Activated B cell treated with CpG ODN at 0.5 μM for 24 hours (primary cell): ENCODE measurements at places on chromosomes 2 and 18.

DNA sequence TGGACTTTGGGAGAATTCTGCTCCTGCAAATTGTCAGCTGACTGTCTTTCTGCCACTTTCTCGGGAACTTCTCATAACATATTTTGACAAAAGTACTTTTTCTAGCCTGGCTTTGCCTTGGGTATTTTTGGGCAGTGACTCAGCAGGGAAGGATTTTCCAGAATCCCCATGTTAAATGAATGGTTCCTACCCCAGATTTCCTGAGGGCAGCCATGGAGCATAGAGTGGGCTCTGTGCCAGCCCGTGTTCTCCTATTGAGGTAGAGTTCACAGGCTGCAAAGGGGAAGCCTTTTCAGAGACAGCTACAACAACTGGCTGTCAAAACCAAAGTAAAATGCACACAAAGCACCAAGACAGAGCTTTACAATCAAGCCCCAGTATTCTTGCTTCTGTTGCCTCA is 59.8 kb downstream of the BMP10 start:
- H3K36me3 ChIP-seq: peaks cover 55% of the 10 kb centered on the region
- H3K4me1 ChIP-seq: peaks cover 62% of the 10 kb centered on the region
- H3K4me3 ChIP-seq: no peak overlapping the region
- H3K27ac ChIP-seq: peak overlapping the region; percentile 87
- no peaks in the 10 kb centered on the region for H3K27me3 ChIP-seq

DNA sequence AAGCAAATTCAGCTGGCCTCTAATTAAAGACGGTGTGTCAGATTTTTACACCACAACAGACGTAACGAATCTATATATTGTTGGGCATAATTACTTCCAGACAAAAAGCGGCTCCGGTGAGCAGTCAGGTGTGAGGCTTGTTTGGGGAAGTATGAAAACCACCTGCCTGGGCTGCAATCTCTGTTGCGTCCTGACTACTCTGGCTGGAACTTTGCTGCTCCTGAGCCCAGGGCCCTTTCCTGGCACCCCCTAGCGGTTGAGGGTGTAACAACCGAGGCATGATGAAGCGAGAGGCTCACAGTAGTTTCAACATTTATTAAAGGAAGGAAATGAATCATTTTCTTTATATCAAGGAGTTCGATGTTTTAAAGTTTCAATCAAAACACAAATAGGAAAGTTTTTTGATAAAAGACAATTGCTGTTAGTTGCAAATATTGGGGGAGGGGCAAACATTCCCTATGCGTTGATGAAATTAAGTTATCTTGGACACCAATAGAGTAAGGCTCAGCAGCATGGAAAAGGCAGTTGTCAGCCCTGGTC is 10.6 kb upstream of the ITGB6 start:
- peak; percentile 60 for DNase-seq
- no peak overlapping the region for H3K27ac ChIP-seq
- no peaks in the 10 kb centered on the region for H3K36me3 ChIP-seq
- no peak overlapping the region for H3K4me3 ChIP-seq
- H3K27me3 ChIP-seq: peaks cover 9% of the 10 kb centered on the region

- H3K4me3 ChIP-seq: no peak overlapping the region
- H3K27ac ChIP-seq: no peak overlapping the region
- H3K4me1 ChIP-seq: no peaks in the 10 kb centered on the region
- no peaks in the 10 kb centered on the region for H3K27me3 ChIP-seq
Measured at GRCh38 chr2:157831573-157832315, 44.4 kb downstream of the ACVR1 start.

- no peaks in the 10 kb centered on the region for H3K36me3 ChIP-seq
- no peak overlapping the region for H3K4me3 ChIP-seq
- H3K4me1 ChIP-seq: peaks cover 5% of the 10 kb centered on the region
- peak; percentile 9 for DNase-seq
- no peaks in the 10 kb centered on the region for H3K27me3 ChIP-seq
- H3K27ac ChIP-seq: no peak overlapping the region
Measured at GRCh38 chr18:48902023-48902855, 48.5 kb downstream of the SMAD7 start.

DNA sequence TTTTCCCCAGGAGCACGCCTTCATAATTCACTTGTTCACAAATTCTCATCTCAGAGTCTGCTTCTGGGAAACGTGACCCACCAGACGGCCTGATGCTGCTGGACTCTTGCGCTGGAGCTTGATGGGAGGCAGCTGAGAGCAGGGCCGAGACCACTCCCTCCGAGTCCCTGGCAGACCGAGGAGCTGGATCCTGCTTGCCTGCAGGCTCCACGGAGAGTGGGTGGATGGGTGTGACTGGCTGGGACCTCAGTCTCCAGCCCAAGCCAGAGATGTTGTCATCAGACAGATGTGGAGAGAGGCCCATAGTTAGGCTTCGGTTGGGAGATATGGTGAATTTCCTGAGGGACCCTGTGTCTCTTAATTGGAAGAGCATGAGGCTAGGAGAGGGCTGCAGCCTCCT is 76.4 kb downstream of the TSN start:
- no peak overlapping the region for H3K4me3 ChIP-seq
- H3K27me3 ChIP-seq: no peaks in the 10 kb centered on the region
- H3K4me1 ChIP-seq: no peaks in the 10 kb centered on the region
- no peaks in the 10 kb centered on the region for H3K36me3 ChIP-seq

- peaks cover 80% of the 10 kb centered on the region for H3K4me1 ChIP-seq
- no peak for DNase-seq
- H3K27me3 ChIP-seq: no peaks in the 10 kb centered on the region
- no peak overlapping the region for H3K4me3 ChIP-seq
Measured at GRCh38 chr2:134132490-134132857, 121.4 kb upstream of the MGAT5 start.

DNA sequence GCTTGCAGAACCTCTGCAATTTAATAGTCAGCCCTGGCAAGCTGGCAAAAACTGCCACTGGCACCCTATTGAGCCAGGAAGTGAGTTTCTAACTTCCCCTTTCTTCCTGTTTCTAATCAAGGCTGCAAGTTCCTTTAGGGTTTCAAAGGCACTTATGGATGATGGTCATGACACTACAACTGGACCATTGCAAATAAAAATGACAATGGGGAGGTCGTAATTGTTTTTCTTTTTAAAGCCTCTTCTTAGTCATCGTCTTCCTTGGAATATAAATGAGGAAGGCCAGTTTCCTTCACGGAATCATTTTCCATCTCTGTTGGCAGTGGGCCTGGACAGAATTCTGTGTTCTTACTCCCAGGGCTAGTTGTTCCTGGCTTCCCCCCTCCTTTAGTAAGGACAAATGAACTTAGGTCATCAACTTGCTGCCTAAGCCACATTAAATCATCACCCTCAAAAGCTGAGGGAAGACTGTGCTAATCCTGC is 35.8 kb downstream of the SH3RF3 start:
- H3K4me3 ChIP-seq: no peak overlapping the region
- H3K27ac ChIP-seq: no peak overlapping the region
- no peaks in the 10 kb centered on the region for H3K36me3 ChIP-seq
- no peak for DNase-seq
- H3K27me3 ChIP-seq: peaks cover 6% of the 10 kb centered on the region

- no peak for DNase-seq
- H3K27me3 ChIP-seq: no peaks in the 10 kb centered on the region
- no peak overlapping the region for H3K4me3 ChIP-seq
- no peak overlapping the region for H3K27ac ChIP-seq
- no peaks in the 10 kb centered on the region for H3K36me3 ChIP-seq
Measured at GRCh38 chr2:144935736-144936135, 415.8 kb upstream of the ZEB2 start.

DNA sequence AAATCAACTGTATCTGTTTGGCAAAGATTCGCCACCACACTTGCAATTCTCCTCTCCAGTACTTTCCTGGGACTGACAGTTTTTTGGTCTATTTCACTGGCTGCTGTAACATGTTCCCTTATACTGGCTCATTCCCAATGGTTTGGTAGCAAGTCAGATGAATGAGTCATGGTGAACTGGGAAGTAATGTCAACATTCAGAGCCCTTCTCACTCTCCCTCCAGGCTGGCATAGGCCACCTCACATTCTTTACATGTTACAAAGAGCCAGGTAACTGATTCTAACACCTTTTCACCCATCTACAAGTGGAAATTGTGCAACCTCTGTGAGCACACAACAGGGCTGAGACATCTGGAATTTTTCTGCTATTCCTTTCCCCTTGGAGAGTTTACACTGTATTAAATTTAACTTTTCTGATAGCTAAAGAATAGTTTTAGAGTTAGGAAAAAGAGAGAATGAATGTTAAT is 111.3 kb upstream of the TLK1 start:
- no peaks in the 10 kb centered on the region for H3K36me3 ChIP-seq
- H3K27ac ChIP-seq: no peak overlapping the region
- no peak overlapping the region for H3K4me3 ChIP-seq
- no peak for DNase-seq
- no peaks in the 10 kb centered on the region for H3K27me3 ChIP-seq

GRCh38 chr18:25345081-25345866 is 6.7 kb downstream of the ZNF521 start:
- H3K27ac ChIP-seq: no peak overlapping the region
- peaks cover 7% of the 10 kb centered on the region for H3K4me1 ChIP-seq
- H3K4me3 ChIP-seq: no peak overlapping the region

- H3K27me3 ChIP-seq: no peaks in the 10 kb centered on the region
- H3K27ac ChIP-seq: peak overlapping the region; percentile 38
- peaks cover 19% of the 10 kb centered on the region for H3K36me3 ChIP-seq
- DNase-seq: no peak
- no peak overlapping the region for H3K4me3 ChIP-seq
Measured at GRCh38 chr2:119864318-119864717, 104.6 kb downstream of the PTPN4 start.

DNA sequence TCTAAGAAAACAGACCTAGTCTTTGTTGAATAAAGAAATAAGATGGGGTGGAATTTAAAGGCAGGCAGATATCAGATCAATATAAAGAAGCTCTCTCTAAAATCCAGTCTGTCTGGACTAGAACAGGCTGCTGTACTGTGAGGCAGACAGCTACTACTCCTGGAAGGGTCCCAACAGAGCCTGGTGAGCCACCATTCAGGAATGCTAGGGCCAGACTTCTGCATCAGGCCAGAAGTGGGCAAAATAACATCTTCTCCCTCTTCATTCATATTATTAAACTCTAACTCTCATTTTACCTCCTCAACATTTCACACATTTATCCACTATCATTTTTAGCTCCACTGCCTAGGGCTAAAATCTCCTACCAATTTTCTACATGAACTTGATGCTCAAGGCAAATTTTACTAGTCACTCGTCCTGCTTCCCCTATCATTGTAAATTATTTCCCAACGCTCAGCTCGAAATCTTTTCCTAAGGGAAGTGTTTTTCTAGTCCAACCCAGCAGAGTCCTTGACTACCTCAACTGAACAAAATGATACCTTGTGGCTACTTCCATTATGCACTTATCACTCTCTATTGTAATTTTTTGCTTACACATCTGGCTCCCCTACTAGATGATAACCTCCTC is 45.2 kb upstream of the GLS start:
- H3K27me3 ChIP-seq: no peaks in the 10 kb centered on the region
- no peak for DNase-seq
- H3K4me3 ChIP-seq: no peak overlapping the region
- H3K4me1 ChIP-seq: no peaks in the 10 kb centered on the region
- peaks cover 5% of the 10 kb centered on the region for H3K36me3 ChIP-seq

- H3K27me3 ChIP-seq: peaks cover 47% of the 10 kb centered on the region
- H3K4me1 ChIP-seq: peaks cover 22% of the 10 kb centered on the region
- no peak overlapping the region for H3K27ac ChIP-seq
- no peaks in the 10 kb centered on the region for H3K36me3 ChIP-seq
Measured at GRCh38 chr2:219545295-219545942, 1.6 kb downstream of the TMEM198 start.

DNA sequence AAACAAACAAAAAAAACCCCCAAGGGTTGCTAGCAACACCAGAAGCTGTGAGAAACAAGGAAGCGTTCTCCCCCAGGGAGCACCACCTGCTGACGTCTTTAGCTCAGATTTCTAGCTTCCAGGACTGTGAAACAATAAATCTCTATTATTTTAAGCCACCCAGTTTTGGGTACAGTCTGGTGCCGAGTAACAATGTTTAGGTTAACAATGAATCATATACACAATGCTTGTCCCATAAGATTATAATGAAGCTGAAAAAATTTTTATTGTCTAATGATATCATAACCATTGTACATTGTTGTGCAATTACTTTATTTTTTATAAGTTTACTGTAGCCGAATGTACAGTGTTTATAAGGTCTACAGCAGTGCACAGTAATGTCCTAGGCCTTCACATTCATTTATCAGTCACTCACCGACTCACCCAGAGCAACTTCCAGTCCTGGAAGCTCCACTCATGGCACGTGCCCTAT is 72.1 kb upstream of the CAB39 start:
- peaks cover 35% of the 10 kb centered on the region for H3K4me1 ChIP-seq
- H3K27me3 ChIP-seq: no peaks in the 10 kb centered on the region
- no peaks in the 10 kb centered on the region for H3K36me3 ChIP-seq
- no peak for DNase-seq

- H3K27me3 ChIP-seq: no peaks in the 10 kb centered on the region
- H3K4me1 ChIP-seq: no peaks in the 10 kb centered on the region
- H3K27ac ChIP-seq: no peak overlapping the region
- DNase-seq: no peak
- H3K36me3 ChIP-seq: no peaks in the 10 kb centered on the region
Measured at GRCh38 chr2:169254774-169255173, 107.6 kb downstream of the LRP2 start.

GRCh38 chr18:32257084-32257785 is 67.4 kb downstream of the MEP1B start:
- DNase-seq: no peak
- no peaks in the 10 kb centered on the region for H3K4me1 ChIP-seq
- no peak overlapping the region for H3K4me3 ChIP-seq
- no peaks in the 10 kb centered on the region for H3K36me3 ChIP-seq

DNA sequence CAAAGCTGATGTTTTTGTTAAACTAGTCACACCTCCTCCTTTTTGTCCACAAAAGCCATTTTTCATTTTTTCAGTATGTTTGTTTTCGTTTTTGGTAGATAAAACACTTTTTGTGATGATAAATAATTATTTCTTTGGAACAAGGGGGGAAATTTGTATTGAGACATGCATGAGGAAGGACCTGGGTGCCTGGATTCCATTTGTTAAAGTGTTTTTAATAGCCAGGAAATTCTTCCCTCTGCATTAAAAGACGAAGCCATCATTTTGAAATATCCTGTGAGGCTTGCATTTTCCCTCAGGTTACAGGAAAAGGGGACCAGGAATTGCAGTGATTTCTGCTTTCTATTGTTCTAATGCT is 52.1 kb upstream of the CTLA4 start:
- no peak overlapping the region for H3K4me3 ChIP-seq
- no peaks in the 10 kb centered on the region for H3K36me3 ChIP-seq
- peaks cover 8% of the 10 kb centered on the region for H3K4me1 ChIP-seq

DNA sequence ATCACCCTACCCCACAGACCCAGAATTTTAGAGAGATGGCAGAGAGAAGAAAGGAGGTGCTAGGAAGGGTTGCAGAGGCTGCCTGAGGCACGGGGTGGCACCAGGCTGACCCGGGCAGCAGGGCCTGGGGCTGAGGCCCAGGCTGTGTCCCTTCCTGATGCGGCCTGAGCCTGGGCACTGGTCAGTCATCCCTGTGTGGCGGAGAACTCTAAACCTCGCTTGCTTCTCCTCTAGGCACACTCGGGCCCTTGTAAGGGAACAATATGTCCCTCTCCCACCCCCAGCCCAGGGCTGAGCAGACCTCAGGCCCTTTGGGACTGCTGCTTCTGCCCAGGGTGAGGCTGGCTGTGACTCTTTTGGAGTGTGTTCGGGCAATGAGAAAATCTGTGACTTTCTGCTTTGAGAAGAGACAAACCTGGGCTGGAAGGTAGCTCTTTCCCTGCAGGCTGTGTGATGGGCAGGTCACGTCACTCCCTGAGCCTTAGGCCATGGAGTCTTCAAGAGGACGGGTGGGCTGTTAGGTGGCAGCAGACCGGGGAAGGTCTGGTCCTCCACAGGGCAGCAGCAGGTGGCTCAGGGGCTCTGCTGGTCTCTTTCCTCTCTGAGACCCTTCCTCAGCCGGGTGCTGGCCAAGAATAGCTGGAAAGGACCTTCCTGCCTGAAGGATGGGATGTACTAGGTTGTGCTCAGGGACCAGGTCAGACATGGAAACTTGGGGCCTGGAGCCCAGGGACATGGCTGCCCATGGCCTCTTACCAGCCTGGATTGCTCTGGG is 96.8 kb downstream of the GLI2 start:
- no peak for DNase-seq
- H3K27ac ChIP-seq: no peak overlapping the region
- no peaks in the 10 kb centered on the region for H3K27me3 ChIP-seq
- H3K4me1 ChIP-seq: no peaks in the 10 kb centered on the region
